Stimulated activated CD4-positive, alpha-beta T cell treated with anti-CD3 and anti-CD28 coated beads, Interleukin-4, amount 100 ng/mL, for 48 hours (primary cell): ENCODE measurements at places on chromosomes 13 and 19.

GRCh38 chr13:38635030-38635429, 51.8 kb upstream of the FREM2 start:
- no peak for DNase-seq

- no peak for DNase-seq
Measured at GRCh38 chr13:84812078-84812477, 929.8 kb upstream of the SLITRK1 start.

DNA sequence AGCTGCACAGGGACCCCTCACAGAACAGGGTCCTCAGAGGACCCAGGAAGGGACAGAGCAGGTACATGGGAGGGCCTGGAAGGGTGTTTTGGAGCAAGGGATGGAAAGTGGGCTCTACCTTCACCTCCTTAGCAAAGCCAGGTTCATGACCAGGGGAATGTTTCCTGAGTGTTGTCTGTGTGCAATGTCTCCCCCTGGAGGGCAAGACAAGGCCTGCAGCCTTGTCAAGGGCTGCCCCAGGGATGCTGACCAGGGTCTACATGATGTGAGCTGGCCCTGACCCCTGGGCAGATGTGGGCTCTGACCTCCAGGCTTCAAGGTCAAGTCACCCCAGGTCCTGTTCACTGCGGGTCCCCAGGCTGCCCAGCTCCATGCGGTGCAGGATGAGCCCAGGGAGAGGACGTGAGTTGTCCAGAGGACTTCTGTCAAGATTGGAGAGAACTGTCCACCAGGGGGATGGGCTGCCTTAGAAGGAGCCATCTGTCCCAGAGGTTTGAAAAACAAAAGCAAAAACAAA, 1.0 kb upstream of the CEACAM1 start:
- DNase-seq = peak; percentile 48

DNA sequence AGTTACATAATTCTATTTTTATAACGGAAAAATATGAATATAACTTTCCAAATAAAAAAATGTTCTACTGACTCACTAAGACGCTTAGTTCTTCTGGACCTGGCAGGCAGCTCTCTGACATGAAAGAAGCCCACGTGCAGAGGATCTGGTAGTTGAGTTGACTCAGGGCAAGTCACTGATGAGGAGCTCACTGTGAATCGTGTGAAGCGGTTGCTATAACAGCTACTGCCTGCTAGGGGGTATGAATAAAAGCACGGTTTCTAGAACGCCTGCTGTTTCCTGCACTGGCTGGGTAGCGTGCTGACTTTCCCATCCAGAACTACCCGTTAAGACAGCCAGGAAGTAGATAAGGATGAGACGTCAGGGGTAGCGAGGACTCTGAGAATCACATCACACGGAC, 54.7 kb upstream of the WASF3 start:
- DNase-seq = peak; percentile 28

DNA sequence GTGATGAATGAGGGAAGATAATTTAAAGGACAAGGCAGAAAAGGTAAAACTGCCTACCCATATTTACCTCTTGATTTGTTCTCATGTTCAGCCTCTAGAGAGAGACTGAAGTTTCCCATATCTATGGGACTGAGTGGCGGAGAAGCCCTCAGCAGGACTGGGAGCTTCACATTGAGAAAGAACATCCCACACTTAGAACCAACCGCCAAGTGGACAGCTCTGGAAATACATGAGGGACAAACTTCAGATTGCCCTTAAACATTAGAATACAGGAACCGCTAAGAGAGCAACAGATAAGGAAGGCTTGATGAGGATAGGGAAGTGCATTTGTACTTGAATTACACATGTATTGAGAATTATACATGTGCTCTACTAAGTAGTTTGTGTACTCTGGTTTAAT, 316.0 kb upstream of the MIR17HG start:
- no peak for DNase-seq
